ENCODE measurements at places on chromosomes 4 and X.

DNA sequence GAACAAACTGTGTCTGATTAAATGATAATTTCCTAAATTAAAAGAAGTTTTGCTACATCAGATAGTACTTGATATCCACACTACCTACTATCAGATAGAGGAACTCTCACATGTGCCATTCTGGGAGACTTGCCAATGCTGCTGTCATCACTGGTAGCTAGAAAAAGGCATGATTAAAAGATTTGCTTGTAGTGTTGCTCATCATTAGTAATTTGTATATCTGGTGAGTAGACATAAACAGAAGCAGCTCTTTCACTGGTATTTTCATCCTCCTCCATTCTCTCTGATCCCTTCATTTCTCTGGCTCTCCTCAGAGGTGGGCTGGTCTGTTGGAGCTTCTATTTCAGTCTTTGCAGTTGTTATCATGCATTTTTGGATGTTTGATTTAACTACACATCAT lies 56.0 kb downstream of the SPRY1 start:
- no peak for DNase-seq

GRCh38 chr4:7342223-7343080 lies 92.3 kb downstream of the PSAPL1 start:
- DNase-seq, result no peak

DNA sequence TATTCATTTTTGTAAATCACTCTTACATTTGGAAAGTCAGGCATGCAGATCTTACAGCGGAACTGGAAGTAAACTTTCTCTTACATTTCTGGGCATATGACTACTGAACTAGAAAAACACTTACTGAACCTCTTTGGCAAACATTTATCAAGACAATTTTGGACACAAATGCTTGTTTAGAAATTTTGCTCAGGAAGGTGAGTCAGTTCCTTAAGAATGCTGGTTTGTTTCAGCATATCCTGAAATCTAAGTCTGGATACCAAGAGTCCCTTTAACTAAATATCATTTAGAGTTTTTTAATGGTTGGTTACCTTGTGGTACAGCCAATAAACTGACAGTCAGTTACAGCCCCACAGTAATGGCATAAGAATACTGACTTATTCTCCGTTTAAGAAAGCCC lies 15.0 kb downstream of the SHISA3 start:
- no peak for DNase-seq

DNA sequence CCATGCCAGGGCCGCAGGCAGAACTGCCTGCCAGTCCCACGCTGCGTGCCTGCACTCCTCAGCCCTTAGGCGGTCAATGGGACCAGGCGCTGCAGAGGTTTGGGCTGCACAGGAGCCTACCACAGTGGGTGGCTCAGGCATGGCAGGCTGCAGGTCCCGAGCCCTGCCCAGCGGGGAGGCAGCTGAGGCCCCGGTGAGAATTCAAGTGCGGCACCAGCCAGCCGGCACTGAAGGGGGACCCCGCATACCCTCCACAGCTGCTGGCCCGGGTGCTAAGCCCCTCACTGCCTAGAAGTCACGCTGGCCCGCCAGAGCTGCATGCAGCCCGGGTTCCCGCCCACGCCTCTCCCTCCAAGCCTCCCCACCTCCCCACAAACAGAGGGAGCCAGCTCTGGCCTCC lies 302.5 kb upstream of the UGT8 start:
- DNase-seq, result no peak

GRCh38 chrX:8743126-8743732 lies 11.3 kb upstream of the ANOS1 start:
- peak; percentile 80 for DNase-seq

DNA sequence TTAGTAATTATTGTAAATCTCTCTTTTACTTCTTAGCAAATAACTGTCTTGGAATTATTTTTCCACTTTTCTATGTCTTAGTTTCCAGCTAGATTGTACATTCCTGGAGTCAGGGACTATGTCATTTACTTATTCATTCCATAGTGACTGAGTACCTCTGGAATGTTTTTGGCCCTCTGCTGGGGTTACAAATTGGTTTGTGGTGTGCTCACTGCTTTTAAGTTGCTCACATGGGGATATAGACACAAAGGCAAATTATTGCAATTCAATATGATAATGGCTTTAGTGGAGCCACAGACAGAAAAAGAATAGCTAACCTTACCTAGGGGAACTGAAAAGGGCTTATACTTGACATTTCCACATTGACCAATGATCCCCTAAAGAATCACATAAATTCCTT lies 63.7 kb upstream of the PDGFRA start:
- DNase-seq, result no peak

DNA sequence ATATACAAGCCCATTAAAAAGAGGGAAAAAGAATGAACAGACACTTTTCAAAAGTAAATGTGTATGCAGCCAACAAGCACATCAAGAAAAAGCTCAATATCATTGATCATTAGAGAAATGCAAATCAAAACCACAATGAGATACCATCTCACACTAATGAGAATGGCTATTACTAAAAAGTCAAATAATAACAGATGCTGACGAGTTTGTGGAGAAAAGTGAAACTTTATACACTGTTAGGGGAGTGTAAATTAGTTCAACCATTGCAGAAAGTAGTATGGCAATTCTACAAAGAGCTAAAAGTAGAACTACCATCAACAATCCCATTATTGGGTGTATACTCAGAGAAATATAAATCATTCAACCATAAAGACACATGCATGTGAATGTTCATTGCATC lies 203.0 kb downstream of the ARAP2 start:
- DNase-seq, result no peak

GRCh38 chrX:135087867-135088266 lies 32.5 kb downstream of the ETDB start:
- no peak for DNase-seq

DNA sequence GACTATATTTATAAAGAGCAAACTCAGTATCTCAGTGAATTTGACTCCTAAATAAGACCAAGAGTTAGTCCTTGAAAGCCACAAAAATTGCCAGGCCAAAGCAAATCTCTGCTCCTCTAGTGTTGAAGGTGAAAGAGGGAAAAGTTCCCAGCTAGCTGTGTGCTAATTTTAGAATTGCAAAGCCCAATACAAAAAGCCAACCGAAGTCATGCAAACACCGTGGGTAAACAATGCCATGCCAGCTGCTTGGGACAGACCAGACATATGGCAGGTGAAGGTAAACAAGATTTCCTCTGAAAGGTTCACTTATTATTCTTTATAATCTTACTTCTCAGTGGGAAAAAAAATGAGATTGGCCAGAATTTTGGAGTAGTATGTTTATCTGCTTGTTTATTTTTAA lies 80.5 kb upstream of the LNX1 start:
- no peak for DNase-seq

- DNase-seq, result no peak
These were observed 20.4 kb upstream of the UBA1 start for GRCh38 chrX:47172971-47173792.

DNA sequence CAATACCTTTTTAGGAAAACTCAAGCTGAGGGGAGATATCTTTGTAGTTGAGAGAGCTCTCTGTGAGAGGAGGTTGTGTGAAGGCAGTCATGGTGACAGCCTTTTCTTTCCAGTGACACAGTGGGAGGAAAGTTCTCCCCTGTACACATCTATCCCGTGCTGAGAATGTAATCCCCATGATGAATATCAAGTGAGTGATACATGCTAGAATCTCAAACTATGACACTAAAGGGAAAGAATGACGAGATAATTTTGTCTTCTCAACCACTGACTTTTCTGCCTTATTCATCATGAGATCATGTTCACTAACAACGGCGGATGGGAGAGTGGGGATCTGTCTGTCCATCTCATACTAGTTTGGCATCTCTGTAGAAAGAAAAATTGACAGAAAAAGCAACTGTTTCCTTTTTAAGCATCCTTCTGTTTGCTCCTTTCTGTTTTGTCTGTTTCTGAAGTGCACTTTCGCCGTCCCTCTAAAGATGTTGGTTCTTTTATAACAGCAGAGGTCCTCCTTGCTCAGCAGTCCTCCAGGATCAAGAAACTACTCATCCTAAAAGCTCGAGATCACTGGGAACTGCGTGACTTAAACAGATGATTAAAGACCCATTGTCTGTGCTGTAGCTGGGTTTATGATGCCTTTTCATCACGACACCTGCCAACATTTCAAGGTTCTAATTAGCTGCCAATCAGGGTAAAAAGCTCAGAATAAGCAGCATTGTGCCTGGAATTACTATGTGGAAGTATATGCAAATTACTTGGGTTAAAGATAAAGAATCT lies 137.6 kb downstream of the DCK start:
- DNase-seq, result no peak

GRCh38 chr4:174929346-174929745 lies 11.2 kb downstream of the ADAM29 start:
- no peak for DNase-seq

GRCh38 chr4:63492515-63492914 lies 916.7 kb downstream of the TECRL start:
- DNase-seq, result no peak

DNA sequence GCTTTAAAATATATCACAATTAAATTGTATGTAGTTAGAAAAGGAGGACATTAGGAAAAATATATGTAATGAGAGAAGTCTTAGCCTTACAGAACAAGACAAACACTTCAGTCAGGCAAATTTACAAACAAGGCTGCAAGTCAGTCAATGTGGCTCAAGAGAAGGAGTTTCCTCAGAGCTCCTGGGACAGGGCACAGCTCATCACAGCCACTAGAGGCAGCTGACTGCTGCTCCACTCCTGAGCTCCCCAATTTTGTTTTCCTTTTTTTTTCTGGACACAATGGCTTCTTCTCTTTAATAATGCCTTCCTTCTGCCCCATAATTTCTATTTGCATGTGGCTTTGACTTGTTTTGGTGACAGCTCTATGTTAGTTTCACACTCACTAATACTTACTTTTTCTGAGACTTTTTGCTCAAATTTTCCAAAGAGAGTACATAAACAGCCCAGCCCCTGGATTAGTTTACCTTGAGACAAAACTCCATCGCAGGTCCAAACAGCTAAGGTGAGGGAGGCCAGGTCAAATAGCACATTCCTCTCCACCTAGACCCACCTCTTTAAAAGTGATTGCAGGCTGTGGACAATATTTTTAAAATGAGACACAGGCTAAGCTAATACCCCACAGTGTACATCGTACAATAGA lies 850.4 kb upstream of the FRG1 start:
- DNase-seq, result no peak

DNA sequence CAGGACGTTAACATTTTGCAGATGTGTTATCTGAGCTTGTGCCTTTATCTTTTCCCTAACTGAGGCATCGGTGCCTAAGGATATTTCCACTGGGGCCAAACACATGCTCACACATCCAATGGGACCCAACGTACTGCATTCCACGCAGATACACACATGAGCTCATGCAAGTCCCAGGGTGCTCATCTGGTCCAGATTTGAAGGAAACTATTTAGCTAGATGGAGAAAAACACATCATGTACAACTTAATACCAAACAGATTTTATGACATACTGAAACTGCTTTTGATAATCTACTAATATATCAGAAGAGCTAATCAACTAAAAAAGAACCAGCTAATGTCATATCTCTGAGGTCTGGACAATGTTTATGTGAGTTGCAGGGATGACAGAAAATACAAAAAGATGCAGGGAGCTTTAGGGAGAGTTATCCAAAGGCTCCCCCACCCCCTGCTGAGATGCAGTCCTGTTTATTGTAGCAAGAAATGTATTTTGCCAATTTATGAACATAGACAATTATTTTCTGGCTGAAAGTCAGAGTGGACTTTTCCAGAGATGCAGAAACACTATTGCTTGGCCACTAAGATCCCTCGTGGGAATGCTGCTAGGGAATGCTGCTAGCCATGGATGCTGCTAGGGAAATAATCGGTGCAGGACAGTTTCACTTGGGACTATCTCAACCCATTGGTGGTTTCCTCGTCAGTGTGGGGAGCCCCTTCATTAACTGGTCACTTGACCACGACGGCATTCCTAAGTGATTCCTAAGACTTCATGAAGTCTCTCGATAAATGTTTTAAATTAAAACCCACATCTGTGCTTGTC lies 172.8 kb downstream of the SMIM20 start:
- DNase-seq, result no peak

DNA sequence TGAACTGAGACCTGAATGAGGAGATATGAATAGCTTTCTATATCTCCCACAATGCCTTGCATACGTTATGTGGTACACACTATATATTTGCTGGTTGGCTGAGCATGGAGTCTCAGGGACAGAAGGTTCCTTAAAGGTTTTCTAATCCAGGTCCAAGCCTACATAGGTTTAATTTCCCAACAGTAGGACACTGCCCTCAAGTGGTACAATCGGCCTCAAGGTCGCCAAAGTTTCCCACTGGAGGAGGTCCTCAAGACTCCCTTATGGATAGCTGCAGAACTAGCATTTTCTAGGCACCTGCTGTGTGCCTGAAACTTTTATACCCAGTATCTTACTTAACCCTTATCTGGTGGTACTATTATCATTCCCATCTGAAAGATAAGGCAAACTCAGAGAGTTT lies 21.0 kb upstream of the EFNB1 start:
- no peak for DNase-seq

DNA sequence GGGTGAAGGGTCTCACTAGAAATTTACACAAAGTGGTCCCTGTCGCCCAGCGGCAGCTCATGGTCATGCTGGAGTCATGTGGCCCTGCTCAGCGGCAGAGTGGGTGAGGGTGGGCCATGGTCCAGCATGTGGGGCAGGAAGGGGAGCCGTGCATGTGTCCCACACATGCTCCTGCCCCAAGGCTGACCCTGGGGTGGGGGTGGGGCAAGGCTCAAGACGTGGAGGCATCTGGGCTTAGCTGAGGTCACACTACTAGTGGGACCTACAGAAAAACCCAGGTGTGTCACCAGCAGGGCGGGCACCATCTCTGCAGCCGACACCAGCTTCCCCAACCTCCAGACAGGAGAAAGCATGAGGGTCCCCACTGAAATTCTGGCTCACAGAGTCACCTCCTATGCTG lies 42.4 kb downstream of the EVC start:
- no peak for DNase-seq

DNA sequence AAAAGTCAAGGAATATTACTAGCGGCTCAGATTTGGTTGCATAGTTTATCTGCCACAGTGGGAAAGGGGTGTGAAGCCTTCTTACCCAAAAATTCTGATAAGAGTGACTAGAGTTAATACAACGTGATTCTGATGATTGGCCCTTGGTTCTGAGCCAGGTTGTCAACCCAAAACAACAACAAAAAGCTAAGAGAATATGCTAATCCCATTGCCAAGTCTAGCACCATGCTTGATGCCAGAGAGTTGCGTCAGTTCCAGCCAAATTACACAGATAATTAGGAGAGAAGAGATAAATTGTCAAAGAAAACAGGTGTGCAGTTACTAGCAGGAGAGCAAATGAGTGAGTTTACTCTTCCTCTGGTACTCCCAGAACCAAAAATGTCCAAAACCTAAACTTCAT lies 287.4 kb upstream of the AGA start:
- no peak for DNase-seq

DNA sequence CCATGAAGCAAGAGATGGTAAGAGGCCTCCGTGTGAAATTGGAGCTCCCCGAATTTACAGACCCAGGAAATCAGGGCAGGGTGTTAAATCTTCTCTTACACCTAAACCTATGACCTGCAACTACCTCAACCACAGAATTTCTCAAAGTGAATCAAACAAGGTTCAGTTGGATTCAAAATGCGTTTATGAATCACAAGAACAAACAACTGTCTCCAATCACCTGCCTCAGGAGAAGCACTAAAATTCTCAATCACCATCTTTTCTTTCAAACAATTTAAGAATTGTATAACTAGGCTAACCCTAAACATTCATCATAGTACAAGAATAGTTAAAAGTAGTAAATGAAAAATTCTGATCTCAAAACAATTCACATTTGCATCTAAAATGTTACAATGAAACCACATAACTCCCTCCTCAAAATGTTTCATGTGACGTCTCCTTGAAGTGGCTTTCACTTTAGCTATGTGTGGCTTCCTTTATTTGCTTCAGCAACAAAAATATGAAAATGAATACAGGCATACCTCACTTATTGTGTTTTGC lies 19.2 kb downstream of the PPP3CA start:
- DNase-seq, result no peak

GRCh38 chr4:137378821-137379220 lies 153.5 kb downstream of the PCDH18 start:
- no peak for DNase-seq

Measured in activated CD8-positive, alpha-beta memory T cell treated with anti-CD3 and anti-CD28 coated beads, Interleukin-2, amount 50 U/mL, for 48 hours (primary cell).